Diencephalon (tissue), 1 donor: ENCODE measurements at places on chromosomes 2 and 18. TPM values are rescaled to one million over a fixed set of nuclear protein-coding genes. Genes with fewer than 3 reads are reported as not detected.

DOK6 gene
- 80.7 TPM for total RNA-seq

MARCHF7 gene
- total RNA-seq, result 134 TPM

MEP1B gene
- total RNA-seq, result 0.23 TPM

PRKCE gene
- total RNA-seq, result 52.1 TPM

ANKRD30B gene
- total RNA-seq, result 3.9 TPM

TMEM37 gene
- 0.92 TPM for total RNA-seq

TSGA10 gene
- total RNA-seq, result 26.5 TPM

BIN1 gene
- 69.2 TPM for total RNA-seq

IL18RAP gene
- total RNA-seq, result not detected

ATP6V1B1 gene
- total RNA-seq, result not detected

CNDP1 gene
- total RNA-seq, result 0.23 TPM

TCF23 gene
- total RNA-seq, result not detected

CDK15 gene
- 0.92 TPM for total RNA-seq

C2orf80 gene
- total RNA-seq, result 38.1 TPM

LGALSL gene
- total RNA-seq, result 48.9 TPM

LTBP1 gene
- total RNA-seq, result 19.8 TPM

GAREM2 gene
- total RNA-seq, result 17.3 TPM

ERBB4 gene
- 78.7 TPM for total RNA-seq

ALK gene
- 21.0 TPM for total RNA-seq

PIEZO2 gene
- total RNA-seq, result 3.2 TPM

CD8B2 gene
- 0.69 TPM for total RNA-seq

ZNF521 gene
- 67.1 TPM for total RNA-seq

SULT1C4 gene
- 15.5 TPM for total RNA-seq

LYG1 gene
- total RNA-seq, result 0.46 TPM

FSHR gene
- total RNA-seq, result 0.46 TPM

CIB4 gene
- total RNA-seq, result not detected

CCL20 gene
- total RNA-seq, result not detected

CDKL4 gene
- 13.4 TPM for total RNA-seq

DLX1 gene
- total RNA-seq, result 30.9 TPM

MYO3B gene
- total RNA-seq, result 1.2 TPM

SCYGR8 gene
- not detected for total RNA-seq

C1QL2 gene
- 2.3 TPM for total RNA-seq

IL37 gene
- not detected for total RNA-seq

SLC38A11 gene
- 4.4 TPM for total RNA-seq

SOCS6 gene
- 48.2 TPM for total RNA-seq
